Stimulated activated memory B cell treated with anti-CD40 and anti-IgM and Interleukin-4, amounts not matched to agents 10 μg/mL and 1 μg/mL and 100 μg/mL, for 72 hours (primary cell): ENCODE measurements at places on chromosomes 2 and 18.

GRCh38 chr2:62110415-62111025 lies 85.4 kb upstream of the B3GNT2 start:
- no peak for ATAC-seq

DNA sequence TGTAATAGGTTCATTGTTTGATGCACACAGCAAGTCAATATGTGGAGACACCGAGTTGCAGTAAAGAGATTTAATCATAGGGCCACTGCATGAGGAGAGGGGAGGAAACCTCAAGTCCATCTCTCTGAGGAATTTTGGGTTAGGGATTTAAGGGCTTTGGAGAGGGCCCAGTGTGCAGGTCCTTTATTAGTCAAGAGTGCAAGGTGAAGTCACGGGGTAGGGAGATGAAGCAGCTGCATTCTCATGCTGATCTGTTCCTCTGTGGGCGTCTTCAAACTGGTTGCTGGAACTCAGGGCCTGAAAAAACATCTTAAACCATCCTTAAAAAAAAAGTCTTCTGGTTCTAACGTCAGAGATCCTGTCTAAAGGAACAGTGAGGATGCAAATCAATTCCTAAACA lies 131.6 kb downstream of the NXPH2 start:
- ATAC-seq, result no peak

- ATAC-seq, result no peak
These were observed 84.6 kb upstream of the RFX8 start for GRCh38 chr2:101559551-101559950.

GRCh38 chr2:79972661-79973060 lies 331.9 kb downstream of the LRRTM1 start:
- no peak for ATAC-seq

DNA sequence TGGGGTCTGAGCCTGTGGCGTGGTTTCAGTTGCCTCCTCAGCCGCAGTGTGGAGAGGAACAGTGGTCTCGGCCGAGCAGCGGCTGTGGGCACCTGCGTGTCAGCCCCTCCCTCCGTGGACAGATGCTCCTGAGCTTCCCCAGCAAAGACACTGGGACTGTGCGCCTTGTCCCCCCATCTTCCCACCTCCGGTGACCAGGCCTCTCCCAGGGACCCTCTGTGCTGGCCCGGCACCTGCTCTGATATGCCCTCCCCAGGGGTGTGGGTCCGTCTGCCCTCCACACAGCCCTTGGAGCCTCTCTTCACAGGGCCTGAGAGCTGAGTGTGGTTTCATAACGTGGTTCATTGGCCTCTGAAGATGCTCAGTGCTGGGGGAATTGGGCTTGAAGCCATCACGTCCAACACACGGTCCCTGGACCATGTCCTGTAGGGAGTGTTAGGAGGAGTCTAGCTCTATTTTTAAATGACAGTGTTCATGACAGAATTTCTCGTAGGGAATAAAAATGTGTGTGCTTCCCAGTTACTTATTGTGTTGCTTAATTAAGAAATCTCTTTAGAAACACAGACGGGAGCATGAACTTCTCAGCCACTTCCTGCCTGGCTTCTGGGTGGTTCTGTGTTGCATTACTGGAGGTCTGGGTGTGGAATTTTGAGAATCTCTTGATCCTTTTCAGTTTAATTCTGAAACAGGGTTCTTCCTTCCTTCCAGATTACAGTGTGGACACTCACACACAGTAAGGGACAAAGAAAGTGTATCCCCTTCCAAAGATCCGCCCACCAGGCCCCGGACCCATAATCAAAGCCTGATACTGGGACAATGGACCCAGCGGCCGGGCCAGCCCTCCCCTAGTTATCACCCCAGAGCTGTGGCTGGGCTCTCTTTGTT lies 110.7 kb downstream of the NFATC1 start:
- ATAC-seq, result peak; percentile 64

DNA sequence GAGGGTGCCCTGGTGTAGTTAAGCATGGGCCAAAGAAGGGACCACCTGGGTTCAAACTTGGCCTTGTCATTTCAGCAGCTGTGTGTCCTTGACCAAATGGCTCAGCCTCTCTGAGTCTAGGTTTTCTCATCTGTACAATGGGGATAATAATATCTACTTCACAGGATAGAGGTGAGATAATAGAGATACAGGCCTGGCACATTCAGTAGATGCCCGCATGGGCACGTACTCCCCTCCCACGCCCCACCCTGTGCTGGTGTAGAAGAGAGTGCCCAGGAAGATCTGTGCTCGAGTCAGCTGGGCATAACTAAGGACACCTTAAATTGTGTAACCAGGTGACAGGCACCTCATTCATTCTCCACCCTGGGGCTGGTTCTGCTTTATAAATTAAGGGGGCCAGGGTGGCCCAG lies 8.4 kb upstream of the TMEM185B start:
- peak; percentile 45 for ATAC-seq

DNA sequence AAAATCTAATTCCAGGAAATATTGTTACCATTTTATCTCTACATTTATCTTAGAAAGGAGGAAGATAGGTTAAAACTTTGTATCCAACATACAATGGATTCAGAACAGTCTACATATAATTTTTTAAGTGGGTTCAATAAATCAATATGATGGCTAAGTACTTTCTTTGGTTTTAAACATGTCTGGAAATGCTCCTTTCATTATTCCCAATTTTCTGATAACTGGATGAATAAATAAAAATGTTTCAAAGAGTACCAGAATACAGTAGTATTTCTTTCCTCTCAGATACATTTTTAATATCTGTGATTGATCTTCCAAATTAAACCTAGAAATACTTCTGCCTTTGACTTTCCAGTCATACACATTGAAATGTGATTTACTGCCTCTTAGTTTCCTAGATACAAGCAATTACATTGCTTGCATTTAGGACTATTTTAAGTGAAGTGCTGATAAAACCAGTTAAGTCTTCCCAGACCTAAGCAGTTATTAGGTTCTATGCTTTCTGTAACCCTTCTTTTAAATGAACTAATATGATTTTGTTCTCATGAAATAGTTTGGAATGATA lies 283.5 kb downstream of the CCDC178 start:
- no peak for ATAC-seq
